ENCODE measurements at places on chromosomes 12 and 14.

DNA sequence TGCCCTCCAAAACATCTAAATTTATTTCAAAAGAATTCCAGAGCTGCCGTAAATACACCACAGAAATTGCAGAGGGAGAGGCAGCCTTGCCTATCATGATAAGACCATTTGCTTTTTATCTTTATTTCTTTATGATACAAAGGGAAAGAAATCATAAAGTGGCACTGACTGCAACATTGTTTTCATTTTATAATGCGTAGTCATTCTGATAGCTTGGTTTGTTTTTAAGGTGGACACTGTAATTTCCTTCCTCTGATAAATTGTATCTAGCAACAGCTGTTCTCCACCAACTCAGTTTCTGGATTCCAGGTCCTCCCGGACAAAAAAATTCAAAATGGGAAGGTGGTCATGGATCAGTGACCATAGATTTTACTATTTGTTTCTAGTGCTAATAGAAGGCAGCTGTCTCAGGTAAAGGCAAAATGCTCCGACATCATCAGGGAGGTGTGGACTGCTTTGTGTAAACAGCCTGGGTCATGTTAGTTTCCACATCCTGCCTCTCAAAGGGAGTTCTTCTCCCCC is 623 bp upstream of the TSPAN8 start:
- no peaks in the 10 kb centered on the region for H3K4me1 ChIP-seq
- H3K27me3 ChIP-seq, result no peaks in the 10 kb centered on the region
- no peaks in the 10 kb centered on the region for H3K36me3 ChIP-seq

GRCh38 chr12:4555804-4556203 is 6.2 kb upstream of the DYRK4 start:
- no peak overlapping the region for H3K4me3 ChIP-seq
- H3K36me3 ChIP-seq, result peaks cover 2% of the 10 kb centered on the region
- DNase-seq, result no peak
- no peak overlapping the region for H3K27ac ChIP-seq

DNA sequence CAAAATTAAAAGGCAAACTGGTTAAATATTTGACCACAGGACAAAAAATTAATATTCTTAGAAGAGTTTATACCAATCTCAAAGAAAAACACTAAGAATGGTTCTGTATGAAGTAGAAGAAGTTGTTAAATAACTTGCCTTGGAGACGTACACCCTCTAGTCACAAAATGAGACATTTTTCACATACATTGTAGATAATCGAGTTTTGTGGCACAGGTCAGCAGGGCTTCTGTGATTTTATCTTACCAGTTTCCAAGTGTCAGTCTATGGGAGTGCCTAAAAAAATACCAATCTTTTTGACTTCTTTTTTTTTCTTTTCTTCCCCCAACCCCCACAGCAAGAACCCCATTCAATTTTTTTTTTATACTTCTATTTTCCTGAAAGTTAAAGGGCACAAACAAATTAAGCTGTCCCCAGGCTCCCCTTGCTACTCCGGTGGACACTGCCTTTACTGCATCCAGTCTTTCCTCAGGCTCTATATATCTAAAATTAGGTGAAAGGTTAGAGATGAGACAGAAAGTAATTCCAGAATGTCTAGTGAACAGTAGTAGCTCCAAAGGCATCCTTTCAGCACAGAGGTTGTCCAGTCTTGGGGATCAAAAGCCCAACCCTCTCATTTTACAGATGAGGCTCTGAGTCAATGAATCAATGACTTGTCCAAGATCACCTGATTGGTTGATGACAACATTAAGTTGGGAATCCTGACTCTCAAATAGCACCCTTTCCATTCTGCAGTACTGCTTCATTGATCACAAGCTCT is 6.2 kb downstream of the LIMA1 start:
- H3K4me1 ChIP-seq, result no peaks in the 10 kb centered on the region
- H3K36me3 ChIP-seq, result no peaks in the 10 kb centered on the region
- no peak overlapping the region for H3K27ac ChIP-seq
- H3K4me3 ChIP-seq, result no peak overlapping the region
- no peaks in the 10 kb centered on the region for H3K27me3 ChIP-seq

DNA sequence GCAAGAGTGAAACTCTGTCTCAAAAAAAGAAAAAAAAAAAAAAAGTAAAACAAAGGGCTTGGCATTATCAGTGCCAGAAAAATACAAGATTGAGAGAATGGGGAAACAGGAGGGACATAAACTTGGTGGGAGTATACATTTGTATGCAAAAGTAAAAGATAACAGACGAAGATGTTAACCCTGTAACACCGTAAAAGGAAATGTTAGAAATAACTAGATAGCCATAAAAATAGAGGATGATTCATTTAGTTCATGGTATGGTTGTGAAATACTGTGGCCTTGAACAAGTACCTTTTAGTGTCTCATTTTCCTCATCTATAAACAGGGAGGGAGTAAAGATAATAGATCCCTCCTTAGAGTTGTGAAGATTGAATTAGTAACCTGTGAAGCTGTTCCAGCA is 33.3 kb downstream of the ATP2A2 start:
- no peaks in the 10 kb centered on the region for H3K36me3 ChIP-seq
- no peak overlapping the region for H3K27ac ChIP-seq
- H3K4me1 ChIP-seq, result no peaks in the 10 kb centered on the region
- DNase-seq, result no peak

GRCh38 chr12:7144414-7145120 is 14.4 kb downstream of the CLSTN3 start:
- peak; percentile 29 for DNase-seq
- H3K4me1 ChIP-seq, result no peaks in the 10 kb centered on the region
- no peak overlapping the region for H3K4me3 ChIP-seq
- no peak overlapping the region for H3K27ac ChIP-seq
- H3K36me3 ChIP-seq, result no peaks in the 10 kb centered on the region

GRCh38 chr12:100976735-100977134 is 182.2 kb downstream of the ANO4 start:
- no peaks in the 10 kb centered on the region for H3K36me3 ChIP-seq
- DNase-seq, result no peak
- H3K4me1 ChIP-seq, result no peaks in the 10 kb centered on the region
- no peaks in the 10 kb centered on the region for H3K27me3 ChIP-seq
- no peak overlapping the region for H3K4me3 ChIP-seq

- H3K36me3 ChIP-seq, result no peaks in the 10 kb centered on the region
- no peaks in the 10 kb centered on the region for H3K4me1 ChIP-seq
- no peak overlapping the region for H3K4me3 ChIP-seq
- no peaks in the 10 kb centered on the region for H3K27me3 ChIP-seq
- no peak overlapping the region for H3K27ac ChIP-seq
Observed at GRCh38 chr14:32706721-32707519, 231.8 kb upstream of the NPAS3 start.

GRCh38 chr14:84432676-84433075 is 1097.3 kb upstream of the FLRT2 start:
- no peaks in the 10 kb centered on the region for H3K4me1 ChIP-seq
- no peaks in the 10 kb centered on the region for H3K36me3 ChIP-seq
- H3K27ac ChIP-seq, result no peak overlapping the region
- DNase-seq, result no peak

DNA sequence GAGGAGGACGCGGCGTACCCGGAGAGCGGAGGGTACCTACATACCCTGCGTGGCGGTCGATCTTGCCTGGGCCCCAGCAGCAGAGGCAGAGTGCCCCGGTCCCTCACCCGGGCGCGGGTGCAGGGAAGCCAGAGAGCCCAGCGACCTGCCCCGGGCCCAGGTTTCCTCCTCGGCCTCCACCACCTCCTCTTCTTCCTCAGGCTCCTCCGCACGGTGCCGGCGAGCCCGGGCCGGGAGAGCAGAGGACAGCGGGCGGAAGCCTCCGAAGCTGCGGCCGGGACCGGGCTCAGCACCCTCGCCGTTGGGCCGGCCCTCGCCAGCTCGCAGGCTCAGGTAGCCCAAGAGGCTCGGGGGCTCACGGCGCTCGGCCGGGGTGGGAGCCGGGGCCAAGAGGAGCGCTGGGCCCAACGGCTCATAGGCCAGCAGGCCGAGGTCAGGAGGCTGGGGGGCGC is 6.6 kb downstream of the ZNF219 start:
- H3K27ac ChIP-seq, result no peak overlapping the region
- H3K36me3 ChIP-seq, result peaks cover 6% of the 10 kb centered on the region
- DNase-seq, result no peak
- peaks cover 12% of the 10 kb centered on the region for H3K4me1 ChIP-seq
- H3K27me3 ChIP-seq, result no peaks in the 10 kb centered on the region
- no peak overlapping the region for H3K4me3 ChIP-seq

GRCh38 chr14:56057071-56057741 is 61.0 kb upstream of the PELI2 start:
- DNase-seq, result peak; percentile 67
- no peaks in the 10 kb centered on the region for H3K36me3 ChIP-seq
- H3K4me3 ChIP-seq, result no peak overlapping the region
- no peaks in the 10 kb centered on the region for H3K27me3 ChIP-seq
- H3K27ac ChIP-seq, result no peak overlapping the region
- H3K4me1 ChIP-seq, result peaks cover 2% of the 10 kb centered on the region

DNA sequence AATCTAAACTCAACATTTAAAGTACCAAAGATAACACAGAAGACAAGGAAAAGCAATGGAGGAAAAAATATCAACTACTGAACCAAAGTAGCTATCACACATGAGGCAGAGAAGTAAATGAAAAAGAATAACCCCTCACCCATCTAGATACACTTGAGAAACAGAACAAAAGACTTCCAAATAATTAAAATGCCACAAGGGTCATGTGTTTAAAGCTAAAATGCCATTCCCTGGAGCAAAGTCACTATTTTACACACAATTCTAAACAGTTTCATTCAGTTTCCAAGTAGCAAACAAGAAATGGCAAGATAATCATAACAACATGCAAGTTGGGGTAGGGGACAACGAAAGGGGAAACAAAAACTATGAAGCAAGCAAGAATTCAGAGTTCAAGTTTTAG is 12.0 kb downstream of the OSBPL8 start:
- H3K4me3 ChIP-seq, result no peak overlapping the region
- H3K27ac ChIP-seq, result no peak overlapping the region
- peaks cover under 1% of the 10 kb centered on the region for H3K4me1 ChIP-seq
- no peak for DNase-seq
- H3K36me3 ChIP-seq, result no peaks in the 10 kb centered on the region

GRCh38 chr12:82757656-82758055 is 71.0 kb downstream of the TMTC2 start:
- no peak overlapping the region for H3K4me3 ChIP-seq
- peaks cover 2% of the 10 kb centered on the region for H3K4me1 ChIP-seq
- no peaks in the 10 kb centered on the region for H3K36me3 ChIP-seq
- peak; percentile 82 for DNase-seq
- no peaks in the 10 kb centered on the region for H3K27me3 ChIP-seq
- no peak overlapping the region for H3K27ac ChIP-seq

- no peak overlapping the region for H3K4me3 ChIP-seq
- no peak overlapping the region for H3K27ac ChIP-seq
- H3K27me3 ChIP-seq, result no peaks in the 10 kb centered on the region
- H3K36me3 ChIP-seq, result no peaks in the 10 kb centered on the region
- DNase-seq, result no peak
Observed at GRCh38 chr14:69593018-69593677, 18.2 kb upstream of the SUSD6 start.

GRCh38 chr14:96162741-96163140 is 41.9 kb upstream of the BDKRB2 start:
- H3K4me3 ChIP-seq, result no peak overlapping the region
- no peak overlapping the region for H3K27ac ChIP-seq
- H3K4me1 ChIP-seq, result no peaks in the 10 kb centered on the region

- no peak overlapping the region for H3K27ac ChIP-seq
- no peak overlapping the region for H3K4me3 ChIP-seq
- no peaks in the 10 kb centered on the region for H3K36me3 ChIP-seq
- H3K27me3 ChIP-seq, result no peaks in the 10 kb centered on the region
- peaks cover 3% of the 10 kb centered on the region for H3K4me1 ChIP-seq
Observed at GRCh38 chr12:124684496-124684895, 117.1 kb upstream of the NCOR2 start.

Measured in mesendoderm (in vitro differentiated cells).